ENCODE measurements at places on chromosomes 3 and 15.

GRCh38 chr3:4063916-4064574 lies 239.1 kb upstream of the SETMAR start:
- ATAC-seq: no peak

DNA sequence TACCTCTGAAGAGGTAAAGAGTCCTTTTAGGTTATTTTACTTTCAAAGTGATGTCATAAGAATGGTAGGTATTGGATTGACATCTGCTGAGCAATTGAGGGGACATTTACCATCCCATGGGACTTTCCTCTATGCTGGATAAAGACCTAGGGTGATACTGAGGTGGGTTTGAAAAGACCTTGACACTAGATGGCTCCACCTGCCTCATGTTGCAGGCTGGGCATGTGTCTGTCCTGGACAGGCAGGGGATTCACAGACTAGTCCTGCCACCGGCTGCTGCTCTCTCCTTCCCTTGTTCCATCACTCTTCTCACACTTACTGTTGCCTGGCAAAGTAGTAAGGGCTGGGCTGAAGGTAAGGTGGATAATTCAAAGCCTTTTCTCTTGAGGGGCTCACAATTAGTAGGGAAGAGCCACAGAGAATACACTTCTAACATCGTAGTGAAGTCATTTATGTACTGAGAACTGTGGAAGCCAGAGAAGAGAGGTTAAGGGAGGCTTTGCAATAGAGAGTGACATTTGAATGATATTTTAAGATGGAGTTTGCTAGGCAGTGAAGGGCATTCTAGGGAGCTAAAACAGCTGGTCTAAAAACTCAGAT lies 27.7 kb downstream of the TRAK1 start:
- ATAC-seq: peak; percentile 68

- ATAC-seq: no peak
Observed at GRCh38 chr3:105353485-105354161, 13.1 kb upstream of the ALCAM start.

DNA sequence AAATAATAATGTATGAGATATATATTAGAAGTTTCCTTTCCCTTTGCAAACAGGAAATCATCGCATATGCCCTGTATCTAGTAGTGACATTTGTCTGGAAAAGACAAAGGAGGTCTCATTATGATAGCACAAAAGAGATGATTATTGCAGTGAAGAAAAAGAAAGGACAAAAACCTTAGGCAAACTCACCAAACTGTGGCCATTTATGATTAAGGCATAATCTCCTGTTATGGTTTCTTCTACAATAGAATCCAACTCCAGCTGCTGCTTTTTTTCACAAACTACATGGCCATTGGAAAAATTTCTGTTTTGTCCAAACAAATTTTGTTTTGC lies 218.2 kb downstream of the ATP8B4 start:
- no peak for ATAC-seq

- no peak for ATAC-seq
Observed at GRCh38 chr15:49215768-49216739, 46.0 kb downstream of the GALK2 start.

DNA sequence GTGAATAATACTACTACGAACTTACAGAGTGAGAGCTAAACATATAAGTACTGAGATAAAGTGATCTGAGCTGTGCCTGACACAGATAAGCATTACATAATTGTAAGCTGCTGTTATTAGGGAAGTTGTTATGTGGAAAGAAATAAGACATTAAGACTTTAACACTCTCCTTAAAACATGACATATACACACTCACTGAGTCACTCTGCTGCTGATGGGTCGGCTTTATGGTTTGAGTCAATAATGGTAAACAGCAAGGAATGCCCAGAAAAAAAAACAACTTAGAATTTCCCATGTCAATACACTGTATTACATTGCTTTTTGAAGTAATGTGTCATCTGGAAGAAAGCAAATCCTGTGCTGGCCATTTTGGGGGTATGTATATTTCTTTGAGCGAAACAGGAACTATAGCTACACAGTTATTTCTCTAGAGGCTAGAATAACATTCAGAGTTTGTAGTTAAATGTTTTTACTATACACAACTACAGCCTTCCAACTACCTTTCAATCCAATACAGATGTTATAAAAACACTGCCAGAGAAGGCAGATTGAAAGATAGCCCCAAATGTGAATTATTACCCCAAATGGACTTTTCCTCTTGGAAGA lies 22.8 kb upstream of the SPRED1 start:
- ATAC-seq: no peak

DNA sequence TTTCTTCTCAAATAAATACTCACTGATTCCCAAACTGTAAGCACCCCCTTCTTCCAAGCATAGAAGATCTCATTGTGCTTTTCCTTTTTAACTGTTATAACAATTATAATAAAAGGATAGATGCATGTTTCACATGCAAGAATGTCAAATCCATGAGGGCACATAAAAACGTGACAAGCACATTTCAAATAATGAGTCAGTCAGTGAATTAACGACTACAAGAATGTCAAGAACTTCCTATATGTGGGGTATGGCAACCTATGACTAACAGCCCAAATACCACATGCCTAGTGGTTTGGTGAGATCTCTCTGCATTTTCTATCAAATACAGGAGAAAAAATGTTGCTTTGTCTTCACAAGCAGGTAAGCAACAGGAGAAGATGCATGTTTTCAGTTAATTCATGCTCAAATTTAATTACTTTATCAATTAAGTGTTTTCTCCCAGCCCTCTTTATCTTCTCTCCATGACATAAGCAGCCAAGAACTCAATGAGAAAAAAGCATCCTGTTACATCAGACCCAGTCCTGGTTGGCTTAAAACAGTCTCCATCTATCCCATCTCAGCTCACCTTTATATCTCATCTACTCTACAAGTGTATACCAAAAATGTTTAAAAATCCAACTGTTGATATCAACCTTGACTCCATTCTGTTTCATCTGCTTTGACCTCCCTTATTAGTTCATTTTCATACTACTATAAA lies 181.5 kb upstream of the LMCD1 start:
- ATAC-seq: peak; percentile 84

DNA sequence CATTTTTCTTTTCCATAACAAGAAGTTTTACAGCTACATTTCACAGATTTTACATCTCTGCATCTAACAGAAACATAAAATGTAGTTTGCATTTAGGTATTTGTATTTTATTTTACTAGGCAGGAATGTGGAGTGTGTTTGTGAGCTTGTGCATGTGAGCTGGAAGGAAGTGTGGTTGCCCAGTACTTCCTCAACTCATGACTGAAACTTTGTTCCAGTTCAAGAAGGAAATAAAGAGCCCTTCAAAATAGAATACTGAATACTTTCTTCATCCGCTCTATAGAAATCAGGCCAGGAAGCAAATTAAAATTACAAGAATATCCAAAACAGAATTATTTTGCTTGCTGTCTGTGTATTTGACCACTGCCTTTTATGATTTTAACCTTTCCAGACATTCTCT lies 81.3 kb downstream of the CHL1 start:
- no peak for ATAC-seq

DNA sequence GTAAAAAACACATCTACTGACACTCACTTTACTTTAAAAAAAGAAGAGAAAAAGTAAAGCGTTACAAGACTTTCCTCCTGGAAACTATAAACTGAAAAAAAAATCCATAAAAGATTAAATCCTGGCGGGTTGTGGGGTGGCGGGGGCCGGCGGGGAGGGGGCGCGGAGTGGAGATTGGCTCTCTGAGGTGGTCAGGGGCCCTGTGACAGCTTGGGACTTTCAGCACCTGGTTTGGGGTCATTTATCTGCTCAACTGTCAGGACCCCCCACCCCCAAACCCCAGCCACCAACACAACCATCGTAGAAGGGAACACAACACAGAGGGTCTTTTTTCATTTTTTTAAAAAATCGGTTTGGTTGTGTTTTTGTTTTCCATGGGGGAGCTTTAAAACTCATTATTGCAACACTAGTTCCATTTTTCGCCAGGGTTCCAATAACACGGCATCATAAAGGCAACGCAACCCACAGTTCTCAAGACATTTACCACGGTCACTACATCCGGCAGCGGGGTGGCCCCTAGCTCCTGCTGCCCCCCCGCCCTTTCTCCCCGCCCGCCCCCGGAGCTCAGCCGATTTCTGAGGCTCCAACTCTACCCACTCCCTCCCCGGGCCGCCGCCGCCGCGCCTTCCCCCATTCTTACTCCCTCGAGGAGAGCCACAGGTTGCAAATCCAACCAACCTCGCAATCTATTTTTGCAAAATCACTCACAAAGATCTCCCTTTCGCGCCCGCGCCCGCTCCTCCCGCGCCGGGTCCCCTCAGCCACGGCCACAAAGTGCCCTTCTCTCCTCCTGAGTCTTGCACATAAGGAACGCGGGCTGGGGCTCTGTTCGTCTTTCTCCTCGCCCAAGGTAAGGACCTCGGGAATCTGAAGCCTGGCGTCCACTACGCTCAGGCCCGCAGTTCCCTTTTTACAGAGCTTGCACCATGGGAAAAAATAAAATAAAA lies 1.8 kb downstream of the BCL6 start:
- peak; percentile 2 for ATAC-seq

Measured in activated T-helper 17 cell treated with anti-CD3 and anti-CD28 coated beads, Interleukin-2, amount 50 U/mL, for 72 hours (primary cell).